ENCODE measurements at places on chromosomes 4 and X.

GRCh38 chr4:168849997-168850396 is 160.1 kb downstream of the CBR4 start:
- no peak for DNase-seq

DNA sequence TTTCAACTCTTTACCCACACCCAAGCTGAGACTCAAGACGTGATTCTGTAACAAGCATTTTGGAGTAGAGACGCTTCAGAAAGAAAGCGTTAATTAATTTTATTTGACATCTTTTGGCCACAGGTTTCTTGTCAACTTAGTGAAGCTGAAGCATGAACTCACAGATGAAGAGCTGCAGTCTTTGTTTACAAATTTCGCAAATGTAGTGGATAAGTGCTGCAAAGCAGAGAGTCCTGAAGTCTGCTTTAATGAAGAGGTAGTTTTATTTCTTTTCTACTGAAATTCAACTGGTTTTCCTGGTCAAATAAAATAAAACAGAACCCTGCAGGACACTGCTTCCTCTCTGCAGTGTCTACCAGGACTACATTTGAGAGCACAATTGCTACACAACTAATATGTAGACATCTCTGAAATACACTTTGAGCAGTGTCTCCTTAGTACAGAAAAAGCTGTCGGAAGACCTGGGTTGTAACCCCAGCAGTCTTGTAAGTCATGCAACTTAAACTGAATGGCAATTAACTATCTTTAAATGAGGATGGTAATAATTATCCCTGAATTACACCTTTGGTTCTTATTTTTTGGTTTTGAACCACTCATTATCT is 20.2 kb downstream of the AFM start:
- no peak for DNase-seq

DNA sequence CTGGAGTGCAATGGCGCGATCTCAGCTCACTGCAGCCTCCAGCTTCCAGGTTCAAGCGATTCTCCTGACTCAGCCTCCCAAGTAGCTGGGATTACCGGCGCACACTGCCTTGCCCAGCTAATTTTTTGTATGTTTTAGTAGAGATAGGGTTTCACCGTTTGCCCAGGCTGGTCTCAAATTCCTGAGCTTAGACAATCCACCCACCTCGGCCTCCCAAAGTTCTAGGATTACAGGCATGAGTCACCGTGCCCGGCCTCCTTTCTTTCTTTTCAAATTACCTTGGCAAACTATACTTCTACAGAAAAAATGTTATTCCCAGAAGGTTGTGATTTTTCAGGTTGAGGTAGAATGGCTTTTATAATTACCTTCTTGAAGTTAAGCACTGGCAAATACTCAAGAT is 321.9 kb upstream of the PRPS2 start:
- no peak for DNase-seq

DNA sequence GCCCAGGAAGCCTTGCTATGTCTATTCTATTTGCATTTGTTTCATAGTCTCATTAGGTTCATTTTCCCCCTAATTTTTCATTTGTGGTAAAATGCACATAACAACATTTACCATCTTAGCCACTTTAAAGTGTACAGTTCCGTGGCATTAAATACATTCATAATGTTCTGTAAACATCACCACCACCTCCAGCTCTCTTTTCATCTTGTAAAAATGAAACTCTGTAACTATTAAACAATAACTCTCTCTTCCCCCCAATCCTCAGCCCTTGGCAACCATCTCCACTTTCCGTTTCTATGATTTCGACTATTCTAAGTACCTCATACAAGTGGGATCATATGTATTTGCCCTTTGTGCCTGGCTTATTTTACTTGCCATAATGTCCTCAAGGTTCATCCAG is 19.9 kb downstream of the ARHGEF38 start:
- DNase-seq = no peak

DNA sequence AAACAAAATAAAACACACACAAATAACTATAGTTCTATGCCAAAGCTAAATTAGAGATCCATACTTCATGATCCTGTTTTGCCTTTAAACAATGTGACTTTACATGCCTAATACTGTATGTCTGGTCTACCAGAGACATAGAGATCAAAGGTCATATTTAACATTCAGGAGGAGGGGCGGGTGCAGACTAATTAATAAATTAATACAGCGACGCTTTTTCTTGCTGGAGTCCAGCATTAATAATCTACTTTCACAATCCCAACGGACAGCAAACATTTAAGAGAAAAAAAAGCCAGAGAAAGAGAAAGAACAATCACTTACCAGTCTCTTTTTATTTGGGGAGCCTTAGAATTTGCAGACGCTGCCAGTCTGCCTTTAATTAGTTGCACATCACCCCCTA is 509 bp downstream of the CXXC4 start:
- no peak for DNase-seq

- no peak for DNase-seq
Observed at GRCh38 chr4:48772556-48772955, 7.5 kb downstream of the FRYL start.

- no peak for DNase-seq
Observed at GRCh38 chr4:40388239-40388638, 53.1 kb downstream of the CHRNA9 start.

- DNase-seq = no peak
Observed at GRCh38 chrX:20235755-20236154, 31.0 kb downstream of the RPS6KA3 start.

DNA sequence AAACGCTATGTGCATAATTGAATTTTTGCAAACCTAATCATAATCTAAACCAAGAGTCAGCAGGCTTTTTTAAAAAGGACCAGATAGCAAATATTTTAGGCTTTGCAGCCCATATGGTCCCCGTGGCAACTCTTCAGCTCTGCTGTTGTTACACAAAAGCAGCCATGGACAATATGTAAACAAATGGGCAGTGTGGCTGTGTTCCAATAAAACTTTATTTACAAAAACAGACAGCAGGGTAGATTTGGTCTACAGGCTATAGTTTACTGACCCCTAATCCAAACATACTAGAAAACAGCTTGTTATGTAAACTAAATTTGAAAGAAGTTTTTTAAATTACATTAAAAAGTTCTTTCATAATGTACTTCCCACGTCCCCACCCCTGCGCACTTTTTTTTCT is 53.1 kb downstream of the FUNDC1 start:
- no peak for DNase-seq

DNA sequence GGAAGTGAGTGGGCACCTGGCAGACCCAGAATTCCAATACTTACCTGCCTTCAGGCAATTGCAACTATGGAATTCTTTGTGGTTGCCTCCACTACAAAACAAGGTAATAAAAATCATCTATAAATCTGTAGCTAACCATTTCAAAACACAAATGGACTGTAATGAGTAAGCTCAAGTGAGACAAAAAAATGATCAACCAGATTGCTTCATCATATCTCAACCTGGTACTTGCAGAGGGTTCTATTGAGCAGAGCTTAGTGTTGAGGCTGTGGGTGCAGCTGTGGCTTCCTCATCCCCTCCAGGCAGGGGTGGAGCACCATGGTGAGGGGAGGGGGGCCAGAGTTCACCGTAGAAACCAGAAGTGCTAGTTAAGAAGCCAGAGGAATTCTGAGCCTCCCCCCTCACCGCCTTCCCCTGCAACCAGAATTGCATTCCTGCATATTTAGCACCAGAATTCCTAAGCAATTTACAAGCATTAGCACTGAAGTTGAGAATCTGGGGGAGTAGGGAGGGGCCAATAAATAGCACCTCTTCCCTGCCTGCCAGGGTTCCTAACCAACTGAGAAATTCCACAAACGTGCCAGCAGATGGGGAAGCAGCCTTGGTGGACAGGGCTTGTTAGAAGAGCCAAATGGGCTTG is 11.5 kb downstream of the CTAG1A start:
- peak; percentile 55 for DNase-seq

DNA sequence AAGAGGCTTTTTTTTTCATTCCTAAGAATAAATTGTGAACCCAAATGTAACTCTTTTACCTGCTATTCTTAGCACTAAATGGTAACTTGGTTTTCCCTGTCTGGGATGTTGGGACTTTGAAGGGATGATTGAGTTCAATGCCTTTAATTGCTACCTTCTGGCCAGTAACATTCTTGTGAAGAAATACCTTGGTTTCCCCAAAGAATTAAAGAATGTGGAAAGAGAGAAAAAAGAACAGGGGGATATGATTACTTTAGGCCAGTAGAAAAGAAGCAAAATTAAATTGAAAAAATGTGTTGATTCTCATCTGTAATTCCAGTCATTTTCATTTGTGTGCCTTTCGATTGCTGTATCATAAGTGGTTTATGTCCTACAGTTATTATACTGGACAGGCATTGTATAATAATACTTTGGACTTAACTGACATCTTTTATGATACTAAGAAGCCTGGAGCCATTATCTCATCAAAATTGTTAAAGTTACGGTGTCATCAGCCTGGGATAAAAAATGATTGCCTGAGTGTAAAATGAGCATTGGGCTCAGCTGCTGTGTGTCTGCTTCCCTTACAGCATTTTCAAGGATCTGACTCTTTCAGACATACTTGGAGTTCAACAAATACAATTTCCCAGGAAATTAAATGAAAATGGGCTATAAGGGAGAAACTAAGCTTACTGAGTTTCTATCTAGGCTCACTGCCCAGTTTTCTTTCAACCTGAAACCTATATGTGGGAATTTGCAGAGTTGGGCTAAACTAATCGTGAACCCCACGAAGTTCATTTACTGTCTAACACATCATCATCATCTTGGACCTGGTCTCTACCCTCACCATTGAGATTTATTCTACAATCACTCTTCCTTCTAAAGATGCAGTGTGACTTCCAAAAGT is 146.3 kb downstream of the SHROOM3 start:
- no peak for DNase-seq

DNA sequence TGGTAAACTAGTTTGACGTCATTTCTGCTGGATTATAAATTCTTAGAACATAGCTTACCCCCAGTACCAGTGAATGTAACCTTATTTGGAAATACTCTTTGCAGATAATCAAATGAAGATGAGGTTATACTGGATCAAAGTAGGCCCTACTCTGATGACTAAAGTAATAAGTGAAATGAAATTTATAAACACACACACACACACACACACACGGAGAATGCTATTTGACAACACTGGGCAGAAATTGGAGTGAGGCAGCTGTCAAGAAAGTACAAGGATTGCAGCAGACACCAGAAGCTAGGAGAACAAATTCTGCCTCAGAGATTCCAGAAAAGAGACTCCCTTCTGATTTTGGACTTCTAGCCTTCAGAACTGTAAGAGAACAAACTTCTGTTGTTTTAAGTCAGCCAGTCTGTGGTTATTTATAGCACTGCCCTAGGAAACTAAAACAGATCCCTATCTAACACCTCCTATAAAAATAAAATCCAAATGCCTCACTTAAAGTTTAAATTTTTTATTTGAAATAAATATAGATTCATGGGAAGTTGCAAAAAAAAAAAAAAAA is 448.6 kb downstream of the PCDH18 start:
- peak; percentile 15 for DNase-seq

DNA sequence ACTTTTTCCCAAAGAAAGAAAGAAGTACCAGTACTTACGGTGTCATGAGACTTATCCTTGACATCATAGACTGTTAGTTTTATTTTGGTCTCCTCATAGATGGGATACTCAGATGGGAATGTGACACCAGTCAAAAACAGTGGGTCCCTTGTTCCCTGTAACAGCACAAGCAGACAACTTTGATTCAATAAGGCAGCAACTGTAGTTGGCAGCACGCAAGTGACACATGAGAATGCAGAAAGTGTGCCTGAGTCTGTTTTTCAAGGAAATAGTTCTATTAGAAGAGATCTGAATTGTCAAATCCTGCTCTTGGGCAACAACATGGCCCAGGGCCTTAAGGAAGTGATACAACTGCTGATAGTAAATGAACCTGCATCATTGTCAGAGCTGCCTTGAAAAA is 443.2 kb downstream of the INPP4B start:
- DNase-seq = peak; percentile 69

DNA sequence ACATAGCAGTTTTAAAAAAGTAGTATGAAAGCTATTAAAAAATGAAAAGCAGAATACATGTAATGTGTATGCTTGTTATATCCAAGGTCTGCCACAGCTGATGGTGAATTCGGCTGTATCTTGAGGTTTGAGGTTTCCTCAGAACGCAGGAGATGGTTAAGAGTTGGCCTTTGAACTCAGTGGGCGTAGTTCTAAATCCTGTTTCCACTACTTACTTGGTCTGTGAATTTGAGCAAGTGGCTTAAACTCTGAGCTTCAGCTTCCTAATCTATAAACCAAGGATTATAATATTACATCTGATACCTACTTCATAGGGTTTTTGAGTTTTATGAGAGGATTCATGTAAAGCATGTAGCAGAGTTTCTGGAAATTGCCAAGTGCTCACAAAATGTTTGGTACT is 125.2 kb downstream of the STIM2 start:
- DNase-seq = no peak

DNA sequence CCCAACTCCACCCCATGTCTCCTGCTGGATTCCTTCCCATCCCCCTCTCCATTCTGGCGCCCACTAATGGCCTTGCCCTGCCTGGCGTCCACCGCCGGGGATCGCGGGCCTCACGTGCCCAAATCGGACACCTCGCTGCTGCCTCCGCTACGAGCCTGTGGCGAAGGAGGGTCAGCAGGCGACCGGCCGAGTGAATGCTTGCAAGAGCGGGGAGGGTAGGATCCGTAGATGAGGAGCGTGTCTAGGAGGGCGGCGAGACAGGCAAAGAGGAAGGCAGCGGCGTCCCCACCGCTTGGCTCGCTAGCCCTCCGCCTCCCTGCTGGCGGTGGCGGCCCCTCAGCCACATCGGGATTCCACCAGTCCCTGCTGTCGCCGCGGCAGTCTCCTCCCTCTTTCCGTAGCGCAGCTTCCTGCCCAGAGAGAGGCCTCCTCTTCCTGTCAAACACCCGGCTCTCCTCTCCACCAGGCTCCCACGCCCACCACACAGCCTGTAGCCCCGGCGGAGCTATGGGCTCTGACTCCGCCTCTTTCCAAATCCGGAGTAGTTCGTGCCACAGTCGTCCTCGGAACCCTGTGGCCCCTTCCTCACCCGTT is at the start of gene SPIN2B:
Gene SPIN2B, minus strand, starts transcription at position 387 of the 594 bp plus-strand sequence.
- peak; percentile 37 for DNase-seq

GRCh38 chr4:58809366-58809765 is 1699.2 kb upstream of the IGFBP7 start:
- DNase-seq = peak; percentile 53
